ENCODE measurements at places on chromosomes 13 and 19. TPM values are rescaled to one million over a fixed set of nuclear protein-coding genes. Genes with fewer than 3 reads are reported as not detected.

The LILRB1 gene
- total RNA-seq, result not detected

The CCNA1 gene
- 1.4 TPM for total RNA-seq

The CLASRP gene
- 12.6 TPM for total RNA-seq

The SHISA2 gene
- total RNA-seq, result under 0.01 TPM

The KCNRG gene
- 7.7 TPM for total RNA-seq

The PRODH2 gene
- not detected for total RNA-seq

The LPAR2 gene
- 0.71 TPM for total RNA-seq

The ARHGAP33 gene
- 1.3 TPM for total RNA-seq

The ATXN8OS gene
- not detected for total RNA-seq

The S1PR5 gene
- 0.74 TPM for total RNA-seq

The ZNF560 gene
- 0.57 TPM for total RNA-seq

The ICAM4 gene
- total RNA-seq, result 1.5 TPM

The ZNF625 gene
- 12.5 TPM for total RNA-seq

The DIRAS1 gene
- 2.7 TPM for total RNA-seq

The LSR gene
- 0.55 TPM for total RNA-seq

The RCBTB1 gene
- total RNA-seq, result 19.9 TPM

The VAV1 gene
- total RNA-seq, result under 0.01 TPM

The IZUMO2 gene
- total RNA-seq, result not detected

The NLRP4 gene
- total RNA-seq, result not detected

The KASH5 gene
- not detected for total RNA-seq

The CEBPA gene
- total RNA-seq, result 0.57 TPM

The CYP4F12 gene
- total RNA-seq, result not detected

The APOE gene
- total RNA-seq, result 7.7 TPM

The C5AR1 gene
- not detected for total RNA-seq

The GZMM gene
- total RNA-seq, result not detected

The AP2S1 gene
- total RNA-seq, result 251 TPM

The ZNF575 gene
- total RNA-seq, result 0.28 TPM

The PTGIR gene
- 3.0 TPM for total RNA-seq

The IL12RB1 gene
- total RNA-seq, result 0.18 TPM

The PRR22 gene
- total RNA-seq, result 0.28 TPM

The ZNF71 gene
- 4.4 TPM for total RNA-seq

The U2AF2 gene
- 86.0 TPM for total RNA-seq

The KLK12 gene
- not detected for total RNA-seq

The MTMR6 gene
- 18.1 TPM for total RNA-seq

The NEK5 gene
- total RNA-seq, result 0.83 TPM

The KLK6 gene
- total RNA-seq, result not detected

The DACT3 gene
- total RNA-seq, result 4.0 TPM

The KRTDAP gene
- not detected for total RNA-seq

The MEIS3 gene
- total RNA-seq, result 86.7 TPM

The ADPRHL1 gene
- total RNA-seq, result 1.6 TPM

The NBEA gene
- 4.1 TPM for total RNA-seq

The LGALS14 gene
- not detected for total RNA-seq

The USPL1 gene
- 11.8 TPM for total RNA-seq

The LRRC4B gene
- total RNA-seq, result 0.14 TPM

The SLITRK5 gene
- not detected for total RNA-seq

The ZNF439 gene
- total RNA-seq, result 6.0 TPM

The SERP2 gene
- 8.0 TPM for total RNA-seq

The TPTE2 gene
- not detected for total RNA-seq

The WASF3 gene
- total RNA-seq, result 11.0 TPM

The GRIN2D gene
- total RNA-seq, result 0.18 TPM

The ZNF723 gene
- total RNA-seq, result not detected

The IGFL4 gene
- not detected for total RNA-seq

All from smooth muscle cell of bladder (primary cell).